Activated CD4-positive, alpha-beta T cell treated with anti-CD3 and anti-CD28 coated beads, Interleukin-2, amount 10 ng/mL, durations not matched to agents 24 days and 14 days (primary cell): ENCODE measurements at places on chromosomes 16 and 17. TPM values are rescaled to one million over a fixed set of nuclear protein-coding genes. Genes with fewer than 3 reads are reported as not detected.

DNA sequence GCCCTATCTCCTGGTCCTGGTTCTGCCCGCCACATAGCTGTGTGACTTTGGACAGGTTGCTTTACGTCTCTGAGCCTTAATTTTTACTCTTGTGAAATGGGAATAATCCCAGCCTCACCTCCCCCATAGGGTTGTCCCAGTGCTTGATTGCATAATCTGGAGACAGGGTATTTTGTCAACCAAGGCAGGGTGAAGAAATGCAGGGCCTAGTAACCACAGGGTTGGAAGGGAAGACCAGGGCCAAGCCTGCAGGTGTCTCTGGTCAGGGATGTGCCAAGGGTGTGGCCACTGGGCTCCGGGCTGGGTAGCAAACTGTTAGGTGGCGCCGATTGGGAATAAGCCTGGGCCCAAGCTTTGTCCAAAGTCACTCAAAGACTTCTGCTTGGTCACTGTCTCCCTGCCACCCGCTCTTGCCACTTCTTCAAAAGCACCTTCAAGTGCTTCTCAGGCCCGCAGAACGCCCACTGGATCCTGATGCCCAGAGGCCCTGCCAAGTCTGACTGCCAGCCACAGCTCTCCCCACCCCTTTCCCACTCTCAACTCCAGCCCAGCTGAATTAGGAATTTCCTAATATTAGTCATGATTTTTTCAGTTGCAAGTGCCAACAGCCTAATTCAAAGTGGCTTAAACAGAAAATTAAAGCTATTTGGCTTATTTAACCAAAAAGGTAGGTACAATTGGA lies 20.6 kb upstream of the COL1A1 start:
- H3K4me1 ChIP-seq: peaks cover 6% of the 10 kb centered on the region
- no peak for DNase-seq
- H3K4me3 ChIP-seq: no peak overlapping the region
- H3K36me3 ChIP-seq: no peaks in the 10 kb centered on the region
- peaks cover 21% of the 10 kb centered on the region for H3K27me3 ChIP-seq

GRCh38 chr16:495127-495748 lies 32.3 kb upstream of the CAPN15 start:
- peak; percentile 78 for DNase-seq
- no peak overlapping the region for H3K4me3 ChIP-seq
- no peaks in the 10 kb centered on the region for H3K4me1 ChIP-seq
- peaks cover 2% of the 10 kb centered on the region for H3K36me3 ChIP-seq
- no peaks in the 10 kb centered on the region for H3K27me3 ChIP-seq
- H3K27ac ChIP-seq: no peak overlapping the region

The TPSD1 gene
- total RNA-seq: not detected in 2 replicates

DNA sequence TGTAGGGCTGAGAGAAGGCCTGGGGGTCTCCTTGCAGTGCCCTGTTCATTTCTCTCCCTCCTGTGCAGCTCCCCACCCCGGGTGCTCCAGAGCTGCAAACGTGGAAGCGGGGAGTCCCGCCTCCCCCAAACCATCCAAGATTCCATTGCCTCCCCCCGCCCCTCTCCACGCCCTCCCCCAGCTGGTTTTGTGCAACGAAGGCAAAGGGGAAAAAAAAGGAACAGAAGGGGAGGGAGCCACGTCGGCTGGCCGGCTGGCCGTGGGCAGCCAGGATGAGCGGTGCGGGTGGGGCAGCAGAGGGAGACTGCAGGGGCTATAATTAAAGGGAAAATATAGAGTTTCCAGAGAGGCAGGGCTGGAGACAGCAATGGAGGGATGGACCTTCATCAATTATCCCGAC lies 1.7 kb upstream of the COL1A1 start:
- no peaks in the 10 kb centered on the region for H3K36me3 ChIP-seq
- no peak for DNase-seq
- peaks cover 17% of the 10 kb centered on the region for H3K4me1 ChIP-seq
- H3K4me3 ChIP-seq: no peak overlapping the region
- no peak overlapping the region for H3K27ac ChIP-seq

The PHF23 gene
- 46.2 and 51.7 TPM in 2 replicates for total RNA-seq

GRCh38 chr17:47288531-47289116 lies 35.0 kb downstream of the ITGB3 start:
- H3K4me3 ChIP-seq: no peak overlapping the region
- DNase-seq: no peak
- no peaks in the 10 kb centered on the region for H3K36me3 ChIP-seq

- no peaks in the 10 kb centered on the region for H3K27me3 ChIP-seq
- no peaks in the 10 kb centered on the region for H3K4me1 ChIP-seq
- H3K4me3 ChIP-seq: no peak overlapping the region
- no peaks in the 10 kb centered on the region for H3K36me3 ChIP-seq
- no peak overlapping the region for H3K27ac ChIP-seq
- no peak for DNase-seq
Observed at GRCh38 chr16:62022688-62023087, 13.6 kb downstream of the CDH8 start.

The TEKT3 gene
- not detected in 2 replicates for total RNA-seq

The VPS9D1 gene
- 3.6 and 3.9 TPM in 2 replicates for total RNA-seq

GRCh38 chr17:17510456-17511292 lies 14.5 kb upstream of the RASD1 start:
- H3K4me3 ChIP-seq: no peak overlapping the region
- no peaks in the 10 kb centered on the region for H3K27me3 ChIP-seq
- no peaks in the 10 kb centered on the region for H3K4me1 ChIP-seq
- no peak for DNase-seq

GRCh38 chr17:17628388-17629008 lies 37.0 kb upstream of the PEMT start:
- H3K4me1 ChIP-seq: peaks cover 8% of the 10 kb centered on the region
- peak overlapping the region; percentile 86 for H3K4me3 ChIP-seq
- H3K36me3 ChIP-seq: no peaks in the 10 kb centered on the region
- H3K27me3 ChIP-seq: no peaks in the 10 kb centered on the region

The HID1 gene
- 0.17 TPM in 1 of 2 replicates, not detected in the other for total RNA-seq
